ENCODE measurements at places on chromosomes 5 and 9.

DNA sequence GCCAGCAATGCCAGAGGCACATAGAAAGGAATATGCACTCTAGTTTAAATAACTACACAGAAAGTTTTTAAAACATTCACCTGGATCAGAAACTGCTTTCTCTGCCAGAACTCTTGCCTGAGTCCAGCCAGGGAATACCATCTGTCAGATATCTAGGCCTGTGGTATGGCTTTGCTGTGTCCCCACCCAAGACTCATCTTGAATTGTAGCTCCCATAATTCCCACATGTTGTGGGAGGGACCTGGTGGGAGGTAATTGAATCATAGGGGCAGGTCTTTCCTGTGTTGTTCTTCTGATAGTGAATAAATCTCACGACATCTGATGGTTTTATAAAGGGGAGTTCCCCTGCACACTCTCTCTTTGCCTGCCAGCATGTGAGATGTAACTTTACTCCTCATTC lies 41.5 kb upstream of the KCNV2 start:
- DNase-seq: no peak

GRCh38 chr5:17355586-17356346 lies 138.3 kb downstream of the BASP1 start:
- no peak for DNase-seq

GRCh38 chr5:42390115-42390514 lies 33.1 kb upstream of the GHR start:
- DNase-seq: no peak

DNA sequence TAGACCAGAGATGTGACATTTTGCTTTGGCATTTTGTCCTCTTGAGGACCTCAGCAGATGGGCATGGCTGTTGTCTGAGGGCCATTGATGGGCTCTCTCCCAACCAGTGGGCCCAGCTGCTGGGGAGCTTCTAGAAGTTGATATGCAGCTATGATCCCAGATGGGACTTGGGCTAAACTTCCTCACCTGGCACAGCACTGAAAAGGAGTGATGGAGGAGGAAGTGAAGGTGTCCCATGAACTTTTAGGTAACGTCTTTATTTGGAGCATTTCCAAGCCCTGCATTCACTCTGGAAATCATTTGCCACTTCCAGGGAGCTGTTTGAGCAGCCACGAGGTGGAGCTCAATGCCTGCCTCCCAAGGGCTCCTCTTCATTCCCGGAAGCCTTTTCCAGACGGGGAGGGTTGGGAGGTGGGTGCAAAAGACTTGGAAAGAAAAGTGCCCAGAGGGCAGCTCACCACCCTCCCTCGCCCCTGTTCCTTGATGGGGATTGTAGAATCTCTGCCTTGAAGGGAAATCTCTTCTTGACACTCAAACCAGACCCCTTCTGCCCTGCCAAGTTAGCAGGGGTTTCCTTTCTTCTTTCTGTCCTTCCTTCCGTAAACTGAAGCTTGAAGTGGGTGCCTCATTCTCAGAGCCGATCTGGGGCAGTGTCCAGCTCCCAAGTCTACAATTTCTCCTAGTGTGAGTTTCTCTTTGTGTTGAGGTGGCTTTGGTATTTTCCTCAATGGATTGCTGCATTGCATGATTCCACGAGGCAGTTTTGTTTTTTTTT lies 18.1 kb upstream of the NEUROG1 start:
- peak; percentile 39 for DNase-seq

- no peak for DNase-seq
Measured at GRCh38 chr5:91058575-91058974, 324.5 kb downstream of the ARRDC3 start.

DNA sequence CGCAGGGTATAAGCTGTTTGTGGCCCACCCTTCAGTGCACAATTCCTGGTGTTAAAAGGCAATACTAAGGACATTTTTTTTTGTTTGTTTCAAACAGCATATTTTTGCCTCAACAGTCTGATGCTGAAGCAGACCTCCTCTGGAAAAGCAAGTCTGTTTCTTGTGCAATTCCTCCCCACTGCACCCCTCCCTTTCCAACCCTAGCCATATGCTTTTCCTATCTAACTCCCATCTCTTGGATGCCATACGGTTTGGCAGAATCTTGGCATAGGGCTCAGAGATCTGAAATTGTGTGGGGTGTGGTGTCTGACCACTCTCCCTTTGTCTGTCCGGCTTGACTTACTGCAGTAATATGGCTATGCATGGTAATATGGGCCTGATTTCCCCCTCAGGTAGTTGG lies 161.6 kb downstream of the TMEM38B start:
- DNase-seq: no peak

- no peak for DNase-seq
Measured at GRCh38 chr9:16469184-16469583, 401.3 kb downstream of the BNC2 start.

GRCh38 chr5:169649486-169649885 lies 12.4 kb downstream of the DOCK2 start:
- no peak for DNase-seq

DNA sequence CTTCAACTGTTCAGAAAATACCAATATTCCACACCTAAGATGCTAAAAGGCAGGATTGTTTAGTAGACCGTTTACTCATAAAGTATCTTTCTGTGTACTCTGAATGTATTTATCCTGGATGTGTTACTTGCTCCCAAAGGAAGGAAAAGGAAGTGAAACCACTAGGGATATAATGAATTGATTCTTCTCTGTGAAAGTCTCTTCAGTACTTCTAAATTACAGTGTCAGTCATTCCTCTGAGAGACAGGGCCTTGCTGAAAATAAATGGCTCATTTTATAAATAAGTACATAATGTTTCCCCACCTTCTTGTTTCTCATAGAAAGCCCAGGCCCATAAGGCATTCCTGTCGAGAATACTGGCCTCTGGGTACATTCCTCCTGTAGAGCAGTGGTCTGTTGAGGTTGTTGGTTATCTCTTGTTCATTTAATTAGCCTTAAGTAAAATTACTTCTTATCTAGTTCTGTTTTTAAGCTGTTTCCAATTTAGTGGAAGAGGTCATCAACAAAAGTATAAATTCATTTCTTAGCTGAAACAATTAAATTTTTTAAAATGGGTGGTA lies 1.6 kb downstream of the HAPLN1 start:
- DNase-seq: no peak

- DNase-seq: no peak
Measured at GRCh38 chr9:103041961-103042360, 46.8 kb downstream of the CYLC2 start.

GRCh38 chr5:150960791-150961396 lies 56.1 kb upstream of the ZNF300 start:
- no peak for DNase-seq

DNA sequence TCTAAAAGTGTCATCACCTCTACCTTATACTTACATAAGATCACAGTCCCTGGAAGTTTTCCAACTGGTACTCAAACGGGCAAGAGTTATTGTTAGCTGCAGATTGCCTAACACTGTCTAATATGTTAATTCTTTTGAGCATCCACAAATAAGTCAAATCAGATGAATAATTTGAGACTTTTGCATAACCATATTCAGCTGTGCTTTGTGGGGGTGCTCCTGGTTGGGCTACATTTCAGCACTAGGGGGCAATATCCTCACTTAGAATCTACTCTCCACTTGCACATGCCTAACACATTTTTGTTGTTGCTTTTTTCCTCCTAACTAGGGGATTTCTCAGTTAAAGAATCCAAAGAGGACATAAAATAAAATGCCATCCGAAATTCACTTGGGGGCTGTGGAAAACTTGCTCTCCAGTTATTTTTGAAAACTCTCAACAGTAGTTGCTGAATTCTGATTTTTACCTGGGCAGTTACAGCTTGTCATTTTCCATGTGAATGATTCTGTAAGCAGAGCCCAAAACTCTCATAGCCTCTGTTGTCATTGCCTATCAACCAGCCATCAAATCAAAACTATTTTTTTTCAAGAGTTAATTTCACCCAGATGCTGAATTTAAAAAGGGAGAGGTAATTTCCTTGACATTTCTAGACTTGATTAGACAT lies 71.5 kb downstream of the TRIM36 start:
- peak; percentile 22 for DNase-seq

DNA sequence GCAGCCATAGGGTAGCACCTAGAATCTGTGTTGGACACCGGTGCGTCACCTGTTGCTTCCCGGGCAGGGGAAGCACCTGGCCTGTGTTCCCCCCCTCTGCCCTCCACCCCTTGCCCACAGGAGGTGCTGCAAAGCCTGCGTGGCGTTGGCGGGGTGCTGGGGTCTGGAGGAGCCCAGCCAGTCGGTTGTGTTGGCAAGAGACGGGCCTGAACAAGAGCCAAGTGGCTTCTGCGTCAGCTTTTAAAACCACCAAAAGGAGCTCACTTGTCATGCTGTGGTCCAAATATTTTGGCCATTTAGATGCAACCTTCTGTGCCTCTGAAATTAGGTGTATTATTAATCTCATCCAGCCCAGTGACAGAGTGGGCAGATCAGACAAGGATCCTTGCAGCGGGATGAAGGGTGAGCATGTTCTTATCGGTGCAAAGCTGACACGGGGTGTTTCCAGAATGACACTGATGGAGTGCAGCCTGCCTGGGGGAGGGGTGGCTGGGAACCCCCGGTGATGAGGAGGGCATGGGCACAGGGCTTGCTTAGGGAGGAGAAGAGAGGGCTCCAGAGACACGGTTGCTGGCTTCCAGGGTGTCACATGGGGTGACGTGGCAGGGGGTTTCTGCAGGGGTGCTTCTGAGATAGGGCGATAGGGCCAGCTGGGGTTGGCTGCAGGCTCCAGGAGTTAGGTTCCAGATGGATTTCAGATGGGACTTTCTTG lies 9.7 kb upstream of the RXRA start:
- no peak for DNase-seq

- no peak for DNase-seq
Measured at GRCh38 chr5:139459451-139459934, 3.0 kb downstream of the ECSCR start.
